ENCODE measurements at places on chromosomes 7 and 10. TPM values are rescaled to one million over a fixed set of nuclear protein-coding genes. Genes with fewer than 3 reads are reported as not detected.

Gene ADAMTS14
- 0.26 TPM for total RNA-seq

Gene PIK3CG
- 2.3 TPM for total RNA-seq

Gene ANKMY2
- total RNA-seq: 28.4 TPM

Gene ARHGEF35
- 4.1 TPM for total RNA-seq

Gene SLC26A5
- not detected for total RNA-seq
